ENCODE measurements at places on chromosomes 2 and 18.

DNA sequence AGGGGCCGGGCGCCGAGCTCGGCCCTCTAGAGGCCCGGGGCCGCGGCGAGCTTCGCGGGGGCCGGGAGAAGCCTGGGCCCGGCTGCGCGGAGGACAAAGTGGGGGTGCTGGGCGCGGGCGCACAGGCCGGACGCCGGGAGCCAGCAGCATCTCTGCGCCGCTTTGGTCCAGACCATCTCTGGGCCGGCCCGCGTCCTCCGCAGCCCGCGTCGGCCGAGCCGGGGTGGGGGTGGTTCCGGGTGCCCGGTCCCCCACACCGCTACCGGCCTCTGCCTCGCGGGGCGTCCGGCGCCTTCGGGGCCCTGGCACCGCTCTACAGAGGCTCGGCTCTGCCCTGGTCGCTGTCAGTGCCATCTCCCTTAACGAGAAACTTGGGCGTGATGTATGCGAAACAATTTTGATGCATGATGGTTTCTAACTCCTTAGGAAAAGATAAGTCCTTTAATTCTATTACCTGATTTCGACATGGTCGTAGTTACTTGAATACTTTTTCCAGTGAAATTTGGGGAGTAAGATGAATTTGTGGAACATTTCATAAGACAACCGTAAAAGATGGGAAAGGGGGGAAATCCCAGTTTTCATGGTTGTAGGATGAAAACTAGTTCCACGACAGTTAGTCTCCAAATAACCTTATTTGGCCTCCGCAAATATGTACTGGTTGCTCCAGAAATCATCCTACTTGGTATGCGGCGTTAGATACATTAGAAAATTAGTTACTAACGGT lies 562 bp downstream of the TWSG1 start:
- no peak for DNase-seq

GRCh38 chr18:49006641-49007454 lies 56.1 kb upstream of the SMAD7 start:
- DNase-seq = no peak

DNA sequence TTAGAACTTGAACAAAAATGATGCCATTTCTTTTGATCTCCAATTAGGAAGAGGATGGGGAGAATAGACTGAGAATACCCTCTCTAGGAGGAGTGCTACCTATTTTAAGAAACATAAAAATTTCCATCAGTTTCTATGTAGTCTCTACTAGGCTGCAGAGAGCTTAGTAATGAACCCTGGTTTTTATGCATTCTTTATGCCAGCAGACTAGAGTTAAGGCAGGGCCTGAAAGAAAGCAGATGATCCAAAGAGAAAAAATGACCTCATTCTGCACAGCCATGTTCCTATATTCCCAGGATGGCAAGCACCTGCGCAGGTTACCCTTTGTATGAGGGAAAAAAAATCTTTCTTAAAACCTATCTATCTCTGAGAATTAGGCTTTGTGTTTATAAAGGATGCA lies 254.9 kb downstream of the RIT2 start:
- DNase-seq = no peak

- no peak for DNase-seq
These were observed 68.1 kb downstream of the MYOM1 start for GRCh38 chr18:3151399-3152264.

DNA sequence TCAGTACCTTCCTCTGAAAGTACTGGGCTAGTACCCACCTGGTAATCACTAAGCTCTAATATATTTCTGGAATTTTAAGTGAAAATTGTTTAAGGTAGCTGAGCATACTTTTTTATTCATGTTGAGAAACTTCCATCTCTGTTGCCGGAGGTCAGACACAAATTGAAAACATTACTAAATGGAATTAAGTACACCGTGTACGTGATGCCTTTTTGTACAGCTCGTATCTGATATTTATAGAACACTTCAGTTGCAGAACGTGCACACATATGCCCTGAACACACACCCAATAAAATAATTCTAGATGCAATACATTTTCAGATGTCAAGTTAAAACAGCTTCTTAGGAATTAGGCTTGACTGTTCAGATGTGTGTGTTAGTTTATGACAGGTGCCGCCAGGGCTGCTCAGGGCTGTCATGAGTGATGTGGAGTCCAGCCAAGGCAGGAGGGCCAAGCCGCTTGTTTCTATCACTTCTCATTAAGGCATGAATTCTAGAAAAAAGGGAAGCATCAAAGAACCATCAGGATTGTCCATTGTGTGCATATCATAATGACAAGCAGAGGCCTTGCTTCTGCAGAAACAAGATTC lies 80.9 kb upstream of the FOSL2 start:
- DNase-seq = no peak

DNA sequence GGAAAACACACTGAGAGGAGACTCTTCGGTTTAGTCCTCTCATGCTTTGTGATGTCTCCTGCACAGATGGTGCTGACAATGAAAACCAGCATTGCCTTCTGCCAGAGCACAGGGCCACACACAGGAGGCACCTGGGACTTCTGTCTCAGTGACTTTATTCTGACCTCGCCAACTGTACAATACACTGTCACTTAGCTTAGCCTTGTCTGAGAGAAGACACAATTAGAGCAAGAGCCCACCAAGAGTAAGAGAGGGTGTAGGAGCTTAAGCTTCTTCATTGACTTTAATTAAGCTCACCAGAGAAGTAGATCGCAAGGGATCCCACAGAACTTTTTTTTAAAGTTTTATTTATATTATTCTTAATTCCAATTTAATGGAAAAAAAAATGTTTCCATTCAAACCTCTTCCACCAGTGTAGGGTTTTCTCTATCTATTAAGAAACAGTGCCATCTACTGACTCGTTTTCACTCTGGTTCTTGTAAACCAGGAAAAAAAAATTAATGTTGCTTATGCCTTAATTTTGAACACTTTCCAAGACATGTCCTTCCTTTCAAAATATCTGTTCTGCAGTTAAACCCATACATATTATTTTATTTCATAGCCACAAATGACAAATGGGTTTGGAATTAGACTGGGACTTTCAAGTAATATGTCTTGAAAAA lies 42.4 kb upstream of the DDX18 start:
- no peak for DNase-seq

GRCh38 chr2:100321179-100321865 lies 979 bp downstream of the LONRF2 start:
- DNase-seq = no peak

- DNase-seq = peak; percentile 81
These were observed 24.7 kb upstream of the NMUR1 start for GRCh38 chr2:231554748-231555545.

DNA sequence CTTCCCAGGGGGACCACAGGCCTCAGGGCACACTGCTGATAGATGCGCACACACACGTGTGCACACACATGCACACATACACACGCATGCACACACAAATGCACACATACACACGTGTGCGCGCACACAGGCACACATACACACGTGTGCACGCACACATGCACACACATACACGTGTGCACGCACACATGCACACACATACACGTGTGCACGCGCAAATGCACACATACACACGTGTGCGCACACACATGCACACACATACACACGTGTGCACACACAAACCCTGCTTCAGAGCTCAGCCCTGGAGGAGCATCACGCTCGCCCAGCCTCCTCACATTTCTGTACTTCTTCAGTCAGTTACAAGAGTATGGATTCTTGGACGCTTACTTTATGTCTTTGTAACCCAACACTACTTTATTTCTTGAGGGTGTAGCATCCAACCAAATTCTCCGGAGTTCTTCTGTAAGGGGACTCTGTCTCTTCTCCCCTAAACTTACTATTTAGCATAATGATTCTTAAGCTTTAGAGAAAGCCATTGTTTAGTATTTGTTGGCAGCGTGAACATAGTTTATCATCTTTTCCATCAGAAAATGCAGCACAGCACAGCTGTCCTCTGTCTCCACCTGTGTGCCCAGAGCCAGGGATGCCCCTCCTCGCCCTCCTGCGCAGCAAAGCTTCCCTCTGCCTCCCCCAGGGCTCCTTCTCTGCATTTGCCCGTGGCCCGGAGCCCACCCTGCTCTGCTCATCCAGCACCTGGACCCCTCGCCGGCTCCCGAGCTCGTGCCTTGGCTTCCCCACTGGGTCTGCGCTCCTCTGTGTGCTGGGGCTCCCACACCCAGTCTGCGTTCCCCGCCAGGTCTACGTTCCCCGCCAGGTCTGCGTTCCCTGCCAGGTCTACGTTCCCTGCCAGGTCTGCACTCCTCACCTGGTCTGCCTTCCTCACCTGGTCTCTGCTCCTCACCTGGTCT lies 74.4 kb upstream of the CTDP1 start:
- DNase-seq = no peak

DNA sequence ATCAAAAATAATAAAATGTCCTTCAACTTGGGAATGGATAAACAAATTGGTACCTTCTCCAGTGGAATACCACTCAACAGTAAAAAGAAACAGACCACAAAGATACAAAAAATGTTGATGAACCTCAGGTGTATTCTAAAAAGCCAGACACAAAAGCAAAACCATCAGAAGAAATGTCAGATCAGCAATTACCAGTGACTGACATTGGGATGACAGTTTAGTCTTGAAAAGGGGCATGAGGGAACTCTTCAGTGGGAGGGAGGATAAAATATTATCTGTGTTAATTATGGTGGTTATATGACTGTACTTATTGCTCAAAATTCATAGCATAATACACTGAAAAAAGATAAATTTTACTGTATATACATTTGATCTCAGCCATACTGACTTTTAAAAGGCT lies 473.0 kb downstream of the TMX3 start:
- no peak for DNase-seq

GRCh38 chr18:2513616-2514015 lies 57.7 kb downstream of the METTL4 start:
- no peak for DNase-seq

GRCh38 chr2:233234264-233234663 lies 17.2 kb upstream of the ATG16L1 start:
- no peak for DNase-seq

- DNase-seq = no peak
These were observed 28.3 kb upstream of the IMP4 start for GRCh38 chr2:130314377-130314776.

- DNase-seq = no peak
These were observed 159.3 kb upstream of the STK17B start for GRCh38 chr2:196330645-196331044.

DNA sequence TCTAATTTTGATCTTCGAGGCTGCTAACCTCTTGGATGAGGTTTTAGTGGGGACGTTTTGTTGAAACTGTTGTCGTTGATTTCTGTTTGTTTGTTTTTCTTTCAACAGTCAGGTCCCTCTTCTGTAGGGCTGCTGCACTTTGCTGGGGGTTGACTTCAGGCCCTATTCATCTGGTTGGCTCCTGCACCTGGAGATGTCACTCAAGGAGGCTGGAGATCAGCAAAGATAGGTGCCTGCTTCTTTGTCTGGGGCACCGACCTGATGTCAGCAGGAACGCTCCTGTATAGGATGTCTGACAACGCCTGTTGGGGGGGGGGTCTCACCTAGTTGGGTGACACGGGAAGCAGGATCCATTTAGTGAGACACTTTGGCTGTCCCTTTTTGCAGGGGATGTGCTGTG lies 915.6 kb upstream of the CHAC2 start:
- DNase-seq = no peak

DNA sequence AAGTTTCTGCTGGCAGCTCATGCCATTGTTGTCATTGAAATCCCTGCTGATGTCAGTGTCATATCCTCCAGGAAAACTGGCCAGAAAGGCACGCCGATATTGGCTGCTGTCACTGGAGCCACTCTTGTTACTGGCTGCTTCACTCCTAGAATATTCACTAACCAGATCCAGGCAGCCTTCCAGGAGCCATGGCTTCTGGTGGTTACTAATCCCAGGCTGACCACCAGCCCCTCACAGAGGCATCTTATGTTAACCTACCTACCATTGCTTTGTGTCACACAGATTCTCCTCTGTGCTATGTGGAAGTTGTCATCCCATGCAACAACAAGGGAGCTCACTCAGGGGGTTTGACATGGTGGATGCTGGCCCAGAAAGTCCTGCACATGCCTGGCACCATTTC lies 27.0 kb upstream of the MTX2 start:
- DNase-seq = no peak

DNA sequence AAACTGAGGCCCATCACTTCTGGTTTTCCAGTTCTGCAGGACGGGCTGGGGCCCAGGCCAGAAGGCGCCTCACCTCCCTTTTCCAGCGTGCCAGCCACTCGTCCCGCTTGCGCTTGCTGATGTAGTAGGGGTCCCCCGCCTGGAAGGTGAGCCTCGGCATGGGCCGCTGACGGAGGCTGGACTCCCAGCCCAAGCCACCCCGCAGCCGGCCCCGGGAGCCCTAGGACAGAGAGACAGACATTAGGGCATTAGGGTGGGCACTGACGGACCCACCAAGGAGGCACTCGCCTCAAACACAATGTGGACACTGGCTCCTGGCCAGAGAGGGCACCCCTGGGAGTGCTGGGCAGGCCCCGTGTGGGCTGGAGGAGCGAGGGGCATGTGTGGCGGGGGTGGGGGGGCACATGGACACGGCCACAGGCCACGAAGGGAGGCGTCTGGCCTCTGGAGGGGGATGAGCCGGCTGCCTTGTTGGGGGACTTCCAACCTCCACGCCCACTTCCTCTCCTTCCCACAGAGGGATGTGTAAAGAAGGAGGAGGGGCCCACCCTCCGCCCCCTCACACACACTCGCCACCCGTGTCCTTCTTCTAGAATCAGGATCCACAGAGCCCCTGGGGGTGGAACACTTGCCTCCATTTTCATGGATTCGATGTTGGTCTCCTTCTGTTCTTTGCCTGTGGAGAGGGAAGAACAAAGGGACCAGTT lies 66.7 kb downstream of the DNMT3A start:
- no peak for DNase-seq

- DNase-seq = no peak
These were observed 128.6 kb downstream of the KCTD1 start for GRCh38 chr18:26419746-26420145.

DNA sequence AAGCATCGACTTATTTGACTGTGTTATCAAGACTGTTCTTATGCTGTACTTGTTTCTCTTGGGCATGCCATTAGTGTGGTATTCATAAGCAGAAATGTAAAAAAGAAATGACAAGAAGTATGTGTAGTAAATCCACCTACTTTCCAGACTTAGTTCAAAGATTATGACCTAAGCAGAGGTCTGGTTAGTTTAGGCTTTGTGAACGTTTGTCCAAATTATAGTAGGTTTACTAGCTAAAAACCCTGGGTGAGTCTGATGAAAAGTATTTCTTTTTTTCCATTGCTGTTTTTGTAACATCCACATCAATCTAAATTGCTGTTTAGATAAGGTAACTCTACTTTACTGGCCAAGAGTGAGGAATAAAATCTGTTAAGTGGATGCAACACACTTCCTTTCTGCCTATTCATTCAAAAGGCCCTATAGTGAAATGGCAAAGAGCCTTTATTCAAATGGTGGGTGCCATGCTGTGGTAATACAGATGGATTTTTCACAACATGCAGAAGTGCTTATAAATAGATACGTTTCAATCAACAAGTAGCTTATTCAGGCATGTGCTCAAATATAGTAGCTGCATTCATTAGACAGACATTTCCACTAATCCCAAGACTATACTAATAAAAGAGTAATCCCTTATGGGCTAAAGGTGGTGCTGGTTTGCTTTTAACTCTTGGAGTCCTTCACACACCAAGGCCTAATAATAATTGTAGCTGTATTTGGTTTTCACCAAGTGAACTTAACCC lies 122.5 kb upstream of the LTBP1 start:
- DNase-seq = no peak

- no peak for DNase-seq
These were observed 48.1 kb upstream of the SLC39A10 start for GRCh38 chr2:195608768-195609454.

GRCh38 chr2:63374341-63374740 lies 213.9 kb downstream of the WDPCP start:
- no peak for DNase-seq

- no peak for DNase-seq
These were observed 11.6 kb upstream of the NAB1 start for GRCh38 chr2:190637281-190637734.

GRCh38 chr2:27001950-27002349 lies 30.8 kb upstream of the TMEM214 start:
- no peak for DNase-seq

GRCh38 chr18:48983793-48984437 lies 33.1 kb upstream of the SMAD7 start:
- no peak for DNase-seq
